ENCODE measurements at places on chromosomes 2 and 18.
A peak's percentile ranks its signal among the peaks of the same experiment; 100 is the strongest.

GRCh38 chr2:154698296-154698720 is at the start of gene KCNJ3:
KCNJ3 (plus strand) TSS chr2:154698695; CDS start chr2:154698776, 81 bp downstream.
- no peak for DNase-seq

DNA sequence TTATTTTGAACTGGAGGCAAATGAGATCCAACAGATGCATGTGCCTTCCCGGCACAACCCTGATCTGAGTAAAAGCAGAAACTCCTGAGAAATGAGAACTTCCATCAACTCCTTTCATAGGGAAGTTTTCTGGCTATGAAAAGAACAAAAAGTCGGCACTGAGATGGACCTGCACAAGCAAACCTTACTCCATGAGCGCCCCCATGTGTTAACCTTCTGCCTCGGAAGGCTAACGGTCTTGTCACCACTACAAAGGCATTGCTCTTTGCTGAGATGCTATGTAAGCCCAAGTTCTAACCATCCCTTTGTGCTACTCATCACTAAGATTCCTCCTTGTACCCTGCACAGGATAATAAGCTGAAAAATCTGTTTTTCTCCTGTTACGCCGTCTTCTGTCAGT is 57.3 kb upstream of the SULT1C3 start:
- DNase-seq: no peak

GRCh38 chr2:9714630-9715214 is 83.9 kb upstream of the YWHAQ start:
- DNase-seq: no peak

GRCh38 chr18:63112706-63113105 is 206.9 kb downstream of the BCL2 start:
- no peak for DNase-seq

DNA sequence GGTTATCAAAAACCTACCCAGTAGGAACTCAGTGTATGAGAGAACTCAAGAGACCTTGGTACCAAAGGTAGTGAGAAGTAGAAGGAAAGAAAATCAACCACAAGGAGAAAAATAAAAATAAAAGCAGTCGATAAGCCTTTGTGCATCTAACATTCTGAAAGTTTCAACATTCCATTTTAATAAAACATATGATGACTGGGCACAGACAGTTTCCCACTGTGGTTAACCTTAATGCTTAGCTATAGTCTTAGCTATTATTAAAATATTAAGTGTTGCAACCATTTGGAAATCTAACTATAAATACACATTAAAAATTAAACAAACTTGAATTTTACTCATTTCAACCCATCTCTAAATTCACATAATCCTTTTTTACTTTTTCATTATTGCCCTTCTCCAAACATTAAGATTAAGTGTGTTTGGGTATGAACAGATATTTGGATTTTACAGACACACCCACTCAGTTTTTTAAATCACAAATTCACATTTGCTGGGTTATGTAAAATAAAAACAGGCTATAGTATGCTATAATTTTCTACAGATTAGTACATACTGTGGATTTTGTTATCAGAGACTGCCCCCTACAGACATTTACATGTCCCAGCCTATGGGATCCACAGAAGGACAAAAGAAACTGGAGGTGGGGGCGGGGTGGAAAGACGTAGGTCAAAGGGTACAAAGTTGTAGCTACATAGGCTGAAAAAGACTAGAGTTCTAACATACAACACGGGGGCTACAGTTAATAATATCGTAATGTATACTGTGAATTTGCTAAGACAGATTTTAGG is 32.8 kb downstream of the SRBD1 start:
- DNase-seq: no peak

DNA sequence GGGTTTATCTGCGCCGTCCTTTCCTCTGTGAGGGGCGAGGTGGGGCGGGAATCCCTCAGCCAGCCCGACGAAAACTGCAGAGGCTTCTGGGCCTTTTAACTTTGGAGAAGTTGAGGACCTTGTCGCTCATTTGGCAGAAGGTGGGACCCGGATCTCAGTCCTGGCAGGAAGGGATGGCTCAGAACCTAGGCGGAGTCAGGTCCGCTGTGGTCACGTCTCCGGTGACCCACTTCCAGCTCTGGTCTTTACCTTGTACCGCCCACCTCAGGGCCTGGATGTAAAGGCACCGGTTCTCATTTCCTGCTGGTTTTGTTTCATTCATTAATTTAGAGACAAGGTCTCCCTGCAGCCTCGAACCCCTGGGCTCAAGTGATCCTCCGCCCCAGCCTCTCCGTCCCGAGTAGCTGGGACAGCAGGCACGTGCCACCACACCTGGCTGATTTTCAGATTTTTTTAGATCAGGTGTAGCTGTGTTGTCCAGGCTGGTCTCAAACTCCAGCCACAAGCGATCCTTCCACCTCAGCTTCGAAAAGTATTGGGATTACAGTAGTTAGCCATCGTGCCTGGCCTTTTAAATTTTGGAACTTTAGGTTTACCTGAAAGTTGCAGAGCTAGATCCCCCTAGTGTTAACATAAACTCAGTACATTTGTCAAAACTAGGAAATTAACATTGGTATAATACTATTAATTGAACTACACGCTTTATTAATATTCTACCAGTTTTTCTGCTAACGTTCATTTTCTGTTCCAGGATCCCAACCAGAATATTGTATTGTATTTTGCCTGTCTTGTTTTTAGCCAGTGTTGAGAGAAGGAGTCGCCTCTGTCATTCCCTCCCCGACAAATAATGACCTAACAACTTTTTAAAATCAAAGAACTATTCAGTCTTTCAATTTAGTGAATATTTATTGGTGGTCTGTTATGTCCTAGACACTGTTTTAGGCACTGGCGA is 852 bp downstream of the POLI start:
- DNase-seq: no peak

- DNase-seq: no peak
Measured at GRCh38 chr18:79850731-79851130, 53.0 kb downstream of the KCNG2 start.

DNA sequence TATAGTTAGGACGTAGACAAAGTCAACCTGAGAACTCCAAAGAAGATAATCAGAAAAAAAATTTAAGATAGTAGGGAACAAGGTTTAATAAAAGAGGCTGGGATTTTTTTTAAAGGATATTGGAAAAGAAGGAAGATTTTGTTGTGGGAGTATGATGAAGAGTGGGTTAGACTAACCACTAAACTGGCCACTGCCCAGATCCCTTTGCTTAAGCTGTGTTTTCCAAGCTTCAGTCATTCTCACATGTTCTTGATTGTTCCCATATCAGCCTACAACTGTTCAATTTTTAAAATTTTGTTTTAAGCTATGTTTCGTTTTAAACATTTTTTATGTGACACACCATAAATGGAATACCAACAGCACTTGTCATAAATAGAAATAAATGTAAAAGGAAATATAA is 284.5 kb upstream of the MMADHC start:
- DNase-seq: no peak

- no peak for DNase-seq
Measured at GRCh38 chr18:13616041-13616440, 110.3 kb downstream of the FAM210A start.

GRCh38 chr2:70896765-70897202 is 38.9 kb upstream of the ATP6V1B1 start:
- no peak for DNase-seq

DNA sequence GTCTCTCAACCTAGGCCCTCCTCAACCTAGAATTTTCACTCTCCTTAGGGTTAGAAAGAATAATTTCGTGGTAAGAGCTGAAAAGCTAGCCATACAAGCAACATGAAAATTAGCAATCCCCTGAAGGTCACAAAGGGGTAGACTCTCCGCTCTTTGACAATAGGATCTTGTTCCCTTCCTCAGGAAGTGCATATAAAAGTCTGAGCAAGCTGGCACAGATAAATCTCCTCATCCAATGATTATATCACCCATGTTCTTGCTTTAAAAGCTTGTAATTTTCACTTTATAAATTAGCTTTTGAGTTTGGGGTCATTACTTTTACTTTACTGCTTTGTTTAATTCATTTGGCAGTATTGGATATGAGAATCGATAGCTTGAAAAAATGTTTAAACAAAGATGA is 852.3 kb upstream of the CRIM1 start:
- DNase-seq: no peak

- DNase-seq: peak; percentile 84
Measured at GRCh38 chr2:86368161-86368824, 30.9 kb upstream of the REEP1 start.

DNA sequence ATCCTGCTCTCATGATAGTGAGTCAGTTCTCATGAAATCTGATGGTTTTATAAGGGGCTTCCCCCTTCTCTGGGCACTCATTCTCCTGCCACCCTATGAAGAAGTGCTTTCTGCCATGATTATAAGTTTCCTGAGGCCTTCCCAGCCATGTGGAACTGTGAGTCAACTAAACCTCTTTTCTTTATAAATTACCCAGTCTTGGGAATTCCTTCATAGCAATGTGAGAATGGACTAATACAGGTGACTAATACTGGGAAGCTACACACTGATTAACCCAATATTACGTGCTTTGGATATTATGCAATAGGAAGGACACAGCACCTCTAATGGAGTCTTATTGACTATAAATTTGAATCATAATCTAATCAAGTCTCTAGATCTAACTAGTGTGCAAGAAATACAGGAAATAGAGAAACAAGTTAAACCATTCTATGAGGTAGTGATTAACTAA is 107.2 kb upstream of the ETAA1 start:
- DNase-seq: no peak

DNA sequence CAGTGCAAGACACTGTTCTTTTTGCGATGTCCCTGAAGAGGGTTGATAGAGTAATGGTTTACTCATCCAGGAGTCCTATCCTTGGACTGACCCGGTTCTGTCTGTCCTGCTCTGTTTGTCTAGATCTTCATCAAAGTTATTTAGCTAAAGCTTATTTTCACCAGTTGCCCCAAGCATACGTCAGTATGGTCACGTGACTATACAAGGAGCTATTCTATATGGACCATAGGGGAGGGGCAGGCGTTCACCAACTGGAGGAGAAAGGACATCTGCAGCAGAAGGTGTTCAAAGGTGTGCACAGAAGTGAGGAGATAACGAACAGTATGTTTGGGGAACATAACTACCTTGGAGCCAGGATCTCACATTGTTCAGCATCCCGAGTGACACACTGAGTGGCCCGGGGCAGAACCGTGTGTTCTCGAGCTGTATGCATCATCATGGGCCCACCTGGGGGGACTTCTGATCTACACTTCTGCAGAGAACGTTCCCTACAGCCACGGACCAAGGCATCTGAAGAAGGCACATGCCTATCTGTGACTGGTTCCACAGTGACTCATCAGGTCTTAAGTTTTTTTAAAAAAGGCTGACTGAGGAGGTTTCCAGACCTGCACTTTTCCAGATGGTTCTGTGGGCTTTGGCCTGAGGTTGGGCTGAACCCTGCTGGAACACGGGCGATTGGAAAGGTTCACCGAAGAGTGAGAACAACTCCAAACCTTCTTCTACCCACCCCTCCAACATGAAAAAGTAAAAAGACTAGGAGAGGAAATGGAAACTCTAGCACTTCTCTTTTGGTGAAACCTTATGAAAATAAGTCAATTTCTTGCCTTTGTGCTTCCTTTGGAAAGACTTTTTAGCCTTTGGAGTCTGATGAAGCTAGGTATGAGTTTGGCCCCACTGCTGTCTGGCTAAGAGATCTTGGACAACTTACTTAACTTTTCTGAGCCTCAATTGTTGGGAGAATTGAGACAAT is 68.6 kb upstream of the YWHAQ start:
- no peak for DNase-seq

- DNase-seq: no peak
Measured at GRCh38 chr2:197297772-197298318, 12.7 kb downstream of the ANKRD44 start.

- DNase-seq: no peak
Measured at GRCh38 chr18:22280453-22280750, 111.0 kb downstream of the GATA6 start.

- no peak for DNase-seq
Measured at GRCh38 chr18:9738266-9738969, 30.3 kb downstream of the RAB31 start.

GRCh38 chr18:51164761-51165281 is 32.7 kb downstream of the MEX3C start:
- DNase-seq: no peak

DNA sequence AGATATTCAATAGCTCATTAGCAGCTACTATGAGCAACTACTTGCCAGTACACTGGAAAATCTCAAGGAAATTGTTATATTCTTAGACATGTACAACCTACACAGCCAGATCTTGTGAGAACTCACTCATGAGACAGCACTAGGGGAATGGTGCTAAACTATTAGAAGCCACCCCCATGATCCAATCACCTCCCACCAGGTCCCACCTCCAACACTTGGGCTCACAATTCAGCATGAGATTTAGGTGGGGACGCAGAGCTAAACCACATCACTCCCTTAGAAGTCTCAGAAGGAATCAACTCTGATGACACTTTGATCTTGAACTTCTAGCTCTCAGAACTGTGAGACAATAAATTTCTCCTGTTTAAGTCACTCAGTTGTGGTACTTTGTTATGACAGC is 418.3 kb upstream of the SPHKAP start:
- no peak for DNase-seq

- no peak for DNase-seq
Measured at GRCh38 chr2:55992455-55992854, 68.9 kb upstream of the EFEMP1 start.

GRCh38 chr2:9578467-9579235 is 23.0 kb upstream of the ADAM17 start:
- DNase-seq: no peak

DNA sequence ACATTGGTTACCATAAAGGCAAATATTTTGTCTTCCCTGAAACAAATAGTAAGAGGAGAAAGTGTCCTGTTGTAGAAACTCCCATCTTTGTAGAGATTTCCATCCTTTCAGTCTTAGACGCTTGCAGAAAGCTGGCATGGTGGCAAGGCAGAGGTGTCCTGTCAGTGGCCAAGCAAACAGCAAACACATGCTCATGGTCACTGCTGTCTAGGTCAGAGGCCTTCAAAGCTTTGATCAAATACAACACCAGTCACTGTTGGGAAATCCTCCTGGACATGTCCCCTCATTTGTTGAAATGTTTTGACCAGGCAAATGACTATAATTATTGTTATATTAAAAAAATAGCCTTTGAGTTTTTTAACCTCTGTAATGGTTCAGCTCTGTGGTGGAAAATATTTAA is 55.1 kb downstream of the LTBP1 start:
- DNase-seq: no peak

Data from germinal center (tissue), 1 donor.